ENCODE measurements at places on chromosomes 6 and 20.

- no peak for DNase-seq
Measured at GRCh38 chr6:104607501-104607900, 252.2 kb downstream of the HACE1 start.

GRCh38 chr20:59031564-59032022 lies 542 bp downstream of the ATP5F1E start:
- DNase-seq = no peak

DNA sequence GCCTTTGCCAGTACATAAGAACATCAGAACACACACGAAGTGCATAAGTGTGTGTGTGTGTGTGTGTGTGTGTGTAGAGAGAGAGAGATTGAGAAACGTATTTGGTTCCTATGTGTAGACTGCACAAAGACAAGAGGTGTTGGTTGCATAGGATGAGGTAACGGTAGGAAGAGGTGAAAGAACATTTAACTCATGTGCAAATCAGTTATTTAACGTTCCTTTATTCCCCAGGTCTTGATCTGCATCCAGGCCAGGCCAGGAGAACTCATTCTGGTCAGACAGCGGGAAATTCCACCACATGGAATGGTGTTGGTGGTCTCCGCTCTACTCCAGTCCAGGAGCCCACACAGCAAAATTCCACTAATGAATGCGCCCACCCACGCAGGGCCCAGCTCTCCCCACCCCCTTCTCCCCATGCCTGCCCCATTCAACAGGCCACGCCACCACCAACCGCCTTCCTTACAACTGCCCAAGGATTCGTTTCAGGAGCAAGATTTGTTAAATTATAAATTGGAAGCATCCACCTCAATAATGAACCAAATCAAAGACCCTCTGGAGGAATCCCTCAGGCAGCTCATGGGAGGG lies 86.8 kb downstream of the CLIC5 start:
- DNase-seq = no peak

DNA sequence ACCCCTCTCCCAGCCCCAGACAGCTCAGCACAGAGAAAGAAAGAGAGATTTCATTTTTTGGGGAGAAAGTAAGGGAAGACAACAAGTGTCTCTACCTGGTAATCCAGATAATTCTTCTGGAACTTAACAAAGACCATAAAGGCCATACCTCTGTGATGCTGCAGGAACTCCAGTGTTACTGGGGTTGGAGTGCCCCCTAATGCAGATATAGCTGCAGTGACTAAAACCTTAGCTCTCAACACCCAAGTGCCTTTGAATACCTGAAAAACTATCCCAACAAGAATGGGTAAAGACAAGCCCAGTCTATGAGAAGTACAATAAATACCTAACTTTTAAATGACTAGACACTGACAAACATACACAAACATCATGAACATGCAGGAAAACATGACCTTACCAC lies 365.3 kb upstream of the PTCHD4 start:
- no peak for DNase-seq

DNA sequence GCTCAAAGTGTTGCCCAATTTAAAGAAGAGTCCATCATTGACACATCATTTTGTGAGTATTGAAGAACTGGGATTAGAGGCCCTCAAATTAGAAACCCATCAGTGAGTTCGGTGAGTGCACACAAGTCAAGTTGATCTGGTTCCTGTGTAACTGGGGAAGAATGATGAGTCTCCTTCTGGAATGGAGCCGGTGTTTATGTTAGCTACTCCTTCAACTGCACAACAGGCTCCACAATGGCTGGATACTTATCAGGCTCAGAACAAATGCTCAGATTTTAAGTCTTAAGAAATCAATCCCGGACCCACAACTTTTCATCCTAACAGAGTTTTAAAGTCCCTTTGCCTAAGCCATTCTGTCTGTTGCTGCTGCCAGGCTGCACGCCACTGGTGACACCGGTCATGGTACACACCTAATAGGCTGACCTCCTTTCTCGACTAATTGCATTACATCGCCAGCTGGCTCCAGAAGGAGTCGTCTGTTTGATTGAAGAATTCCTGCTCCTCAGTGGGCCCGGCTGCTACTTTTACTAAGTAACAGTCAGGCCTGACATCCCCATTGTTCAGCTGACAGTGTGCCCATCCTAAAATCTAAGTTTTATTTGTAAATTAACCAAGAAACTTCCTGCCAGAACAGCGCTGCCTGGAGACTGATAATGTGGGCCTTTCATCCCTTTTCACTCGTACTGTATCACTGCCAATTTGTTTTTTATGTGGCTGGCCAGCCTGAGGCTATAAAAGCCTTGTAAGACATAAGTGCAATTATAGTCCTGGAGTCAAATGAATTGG lies 130.4 kb downstream of the INSM1 start:
- DNase-seq = no peak

- DNase-seq = no peak
Measured at GRCh38 chr20:23415959-23416583, 5.2 kb downstream of the NAPB start.

GRCh38 chr6:24107294-24107693 lies 18.7 kb upstream of the NRSN1 start:
- no peak for DNase-seq

DNA sequence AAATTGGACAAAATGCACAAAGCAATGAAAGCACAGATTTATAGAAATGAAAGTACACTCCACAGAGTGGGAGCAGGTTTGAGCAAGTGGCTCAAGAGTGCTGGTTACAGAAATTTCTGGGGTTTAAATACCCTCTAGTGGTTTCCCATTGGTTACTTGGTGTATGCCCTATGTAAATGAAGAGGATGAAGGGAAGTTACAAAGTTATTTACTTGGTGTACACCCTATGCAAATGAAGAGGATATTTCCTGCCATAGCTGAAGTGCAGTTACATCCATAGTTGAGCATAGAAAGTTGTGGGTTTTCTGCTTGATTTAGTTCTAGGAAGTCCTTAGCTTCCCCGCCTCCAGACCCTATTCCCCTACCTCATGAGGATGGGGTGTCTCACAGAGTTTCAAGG lies 22.7 kb downstream of the BCAS1 start:
- DNase-seq = no peak

DNA sequence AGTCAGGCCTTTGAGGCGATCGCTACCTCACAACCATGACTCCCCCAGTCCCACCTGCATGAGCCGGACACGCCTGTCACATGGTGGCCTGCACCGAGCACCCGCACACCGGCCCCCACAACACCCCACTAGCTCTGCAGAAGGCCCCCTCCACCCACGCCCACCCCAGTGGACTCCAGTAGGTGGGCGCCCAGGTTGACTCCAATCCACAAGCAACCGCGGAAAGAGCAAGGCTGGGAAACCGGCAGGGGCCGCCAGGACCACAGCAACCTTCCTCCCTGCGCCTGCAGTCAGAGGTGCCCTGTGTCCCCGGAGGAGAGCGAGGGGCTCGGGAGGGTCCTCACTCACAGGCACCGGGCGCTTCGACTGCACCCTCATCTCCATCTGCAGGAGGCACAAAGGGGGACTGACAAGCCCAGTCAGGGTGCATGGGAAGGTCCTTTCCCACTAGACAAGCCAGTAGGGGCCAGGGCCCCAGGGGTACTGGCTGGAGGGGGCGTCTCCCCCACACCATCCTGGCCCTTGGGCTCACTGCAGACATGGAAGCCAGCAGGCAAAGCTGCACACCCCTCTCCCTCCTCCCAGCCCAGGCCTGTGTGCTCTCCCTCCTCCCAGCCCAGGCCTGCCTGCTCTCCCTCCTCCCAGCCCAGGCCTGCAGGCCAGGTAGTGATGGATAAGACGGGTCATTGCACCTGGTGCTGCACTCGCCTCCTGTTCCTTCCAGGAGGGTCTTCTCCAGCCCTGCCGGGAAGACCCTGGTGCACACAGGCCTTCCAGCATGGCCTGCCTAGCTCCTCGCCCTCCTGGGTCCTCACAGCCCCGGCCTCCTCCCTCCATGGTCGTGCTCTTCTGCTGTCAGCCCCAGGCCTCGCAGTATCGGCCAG lies 137.2 kb downstream of the DLL1 start:
- no peak for DNase-seq

GRCh38 chr6:105675715-105676397 lies 273.0 kb upstream of the PREP start:
- no peak for DNase-seq

GRCh38 chr20:22623211-22623610 lies 38.8 kb upstream of the FOXA2 start:
- DNase-seq = no peak

DNA sequence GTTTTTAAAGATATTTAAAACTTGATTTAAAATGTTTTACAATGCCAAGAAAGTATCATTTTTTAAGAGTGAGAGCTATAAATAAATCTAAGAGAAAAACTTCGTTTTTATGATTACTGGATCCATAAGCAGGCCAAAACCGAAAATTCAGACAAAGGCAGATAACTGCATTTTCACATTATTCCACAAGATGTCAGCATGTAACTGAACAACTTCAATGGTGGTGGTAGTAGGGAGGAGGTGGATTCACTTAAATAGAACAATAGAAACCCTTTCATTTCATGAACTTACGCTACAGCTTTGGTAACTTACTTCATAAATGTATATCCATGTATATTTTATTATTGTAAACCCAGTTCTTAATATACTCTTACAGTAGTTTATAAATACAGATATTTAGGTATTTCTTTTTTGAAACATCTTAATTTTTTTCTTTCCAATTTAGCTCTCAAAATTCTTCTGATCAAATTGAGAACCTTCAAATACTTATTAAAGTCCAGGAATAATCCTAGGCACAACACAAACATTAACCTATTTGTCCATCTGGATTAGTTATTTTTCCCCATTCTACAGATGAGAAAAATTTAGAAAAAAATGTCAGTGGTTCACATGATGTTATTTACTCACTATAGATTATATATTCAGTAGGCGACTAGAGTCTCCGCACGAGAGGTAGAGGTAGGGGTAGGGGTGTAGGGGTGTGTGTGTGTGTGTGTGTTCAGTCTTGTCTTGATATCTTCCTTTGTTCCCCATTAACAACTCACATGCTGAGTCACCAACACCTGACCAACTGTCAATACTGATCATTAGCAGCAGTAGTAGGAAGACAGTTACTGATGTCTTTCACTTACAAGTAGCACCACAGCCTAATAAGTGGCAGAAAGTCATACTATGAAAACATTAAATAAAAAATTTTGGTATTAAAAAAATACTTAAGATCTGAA lies 111.5 kb downstream of the ARHGAP18 start:
- DNase-seq = peak; percentile 81

DNA sequence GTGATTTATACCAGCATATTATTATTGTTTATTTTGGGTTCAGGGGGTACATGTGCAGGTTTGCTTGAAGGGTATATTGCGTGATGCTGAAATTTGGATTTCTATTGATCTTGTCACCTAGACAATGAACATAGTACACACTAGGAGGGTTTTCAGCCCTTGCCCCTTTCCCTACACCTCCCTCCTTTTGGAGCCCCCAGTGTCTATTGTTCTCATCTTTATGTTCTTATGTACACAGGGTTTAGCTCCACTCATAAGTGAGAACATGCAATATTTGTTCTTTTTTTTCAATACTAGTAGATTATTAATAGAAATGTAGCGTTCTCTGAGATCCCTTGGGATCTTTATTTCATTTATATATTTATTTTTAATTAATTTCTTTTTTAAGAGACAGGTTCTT lies 79.2 kb upstream of the MRAP2 start:
- DNase-seq = no peak

DNA sequence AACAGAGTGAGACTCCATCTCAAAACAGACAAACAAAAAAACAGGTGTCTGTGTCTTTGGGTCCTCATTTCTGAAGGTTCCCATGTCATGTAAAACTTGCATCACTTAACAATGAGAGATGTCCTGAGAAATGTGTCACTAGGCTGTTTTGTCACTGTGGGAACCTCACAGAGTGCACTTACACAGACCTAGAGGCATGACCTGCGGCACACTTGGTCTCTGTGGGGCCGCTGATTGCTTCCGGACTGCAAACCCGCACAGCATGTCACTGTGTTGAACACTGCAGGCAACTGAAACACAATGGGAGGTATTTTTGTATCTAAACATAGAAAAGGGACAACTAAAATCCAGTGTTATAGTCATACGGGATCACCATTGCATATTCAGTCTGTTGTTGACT lies 42.3 kb upstream of the TMEM181 start:
- DNase-seq = peak; percentile 15
